Psoas muscle (tissue), 8 donors: ENCODE measurements at places on chromosomes 3 and 15.

DNA sequence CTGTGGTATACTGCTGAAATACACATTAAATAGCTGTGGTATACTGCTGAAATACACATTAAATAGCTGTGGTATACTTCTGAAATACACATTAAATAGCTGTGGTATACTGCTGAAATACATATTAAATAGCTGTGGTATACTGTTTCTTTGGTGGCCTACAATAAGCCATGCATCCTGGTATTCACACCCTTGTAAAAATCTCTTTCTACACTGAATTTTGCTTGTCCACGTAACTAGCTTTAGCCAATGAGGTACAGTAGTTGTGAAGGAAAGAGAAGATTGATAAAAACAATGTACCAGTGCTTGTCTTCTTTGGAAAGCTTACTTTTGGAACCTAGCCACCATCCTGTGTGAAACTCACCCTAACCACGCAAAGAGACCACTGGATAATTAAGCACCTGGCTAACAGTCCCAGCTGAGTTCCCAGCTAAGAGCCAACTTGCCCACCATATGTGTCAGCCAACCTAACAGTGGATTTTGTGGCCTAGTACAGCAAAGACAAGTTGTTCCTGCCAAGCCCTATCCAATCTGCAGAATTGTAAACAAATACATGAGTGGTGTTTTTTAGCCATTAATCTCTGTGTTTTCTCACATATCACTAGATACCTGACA is 103.4 kb upstream of the MELTF start:
- peaks cover 2% of the 10 kb centered on the region for H3K36me3 ChIP-seq
- no peak for DNase-seq
- no peak overlapping the region for H3K4me3 ChIP-seq

- DNase-seq: no peak
- H3K27ac ChIP-seq: peak overlapping the region; percentile 90
- peaks cover 89% of the 10 kb centered on the region for H3K4me1 ChIP-seq
- H3K36me3 ChIP-seq: no peaks in the 10 kb centered on the region
- H3K27me3 ChIP-seq: no peaks in the 10 kb centered on the region
Observed at GRCh38 chr3:66487465-66487864, 13.4 kb downstream of the LRIG1 start.

DNA sequence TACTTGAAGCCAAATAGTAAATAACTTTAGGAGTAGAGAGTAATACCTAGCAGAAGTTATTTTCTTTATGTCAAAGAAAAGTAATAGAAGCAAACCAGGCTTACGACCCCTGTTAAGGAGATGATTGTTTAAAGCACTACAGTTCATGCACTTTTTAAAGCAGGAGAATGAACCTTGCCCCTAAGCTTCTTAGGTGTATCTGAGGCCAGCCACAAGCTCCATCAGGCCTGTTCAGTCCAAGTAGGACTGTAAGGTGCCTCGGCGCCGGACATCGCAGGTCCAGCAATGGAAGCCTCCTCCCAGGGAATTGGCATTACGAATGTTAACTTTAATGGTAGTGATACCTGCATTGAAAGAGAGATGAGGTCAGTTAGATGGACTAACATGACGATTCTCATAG is 16.5 kb downstream of the GATM start:
- H3K36me3 ChIP-seq: peaks cover 7% of the 10 kb centered on the region
- H3K4me3 ChIP-seq: no peak overlapping the region
- DNase-seq: no peak
- H3K27me3 ChIP-seq: no peaks in the 10 kb centered on the region

- H3K4me1 ChIP-seq: no peaks in the 10 kb centered on the region
- no peak for DNase-seq
Observed at GRCh38 chr15:83322061-83322460, 37.6 kb upstream of the BNC1 start.

GRCh38 chr3:48413611-48414010 is 16.3 kb downstream of the PLXNB1 start:
- H3K27ac ChIP-seq: no peak overlapping the region
- H3K27me3 ChIP-seq: no peaks in the 10 kb centered on the region
- peak; percentile 2 for DNase-seq
- no peak overlapping the region for H3K4me3 ChIP-seq
- H3K4me1 ChIP-seq: no peaks in the 10 kb centered on the region

GRCh38 chr3:31322460-31322859 is 210.3 kb upstream of the STT3B start:
- H3K36me3 ChIP-seq: no peaks in the 10 kb centered on the region
- H3K4me3 ChIP-seq: no peak overlapping the region
- H3K4me1 ChIP-seq: no peaks in the 10 kb centered on the region
- no peak overlapping the region for H3K27ac ChIP-seq
- peaks cover 4% of the 10 kb centered on the region for H3K27me3 ChIP-seq

- H3K27me3 ChIP-seq: no peaks in the 10 kb centered on the region
- H3K36me3 ChIP-seq: peaks cover 98% of the 10 kb centered on the region
- no peaks in the 10 kb centered on the region for H3K4me1 ChIP-seq
- no peak overlapping the region for H3K27ac ChIP-seq
Observed at GRCh38 chr3:122365073-122365472, 18.0 kb downstream of the MIX23 start.

DNA sequence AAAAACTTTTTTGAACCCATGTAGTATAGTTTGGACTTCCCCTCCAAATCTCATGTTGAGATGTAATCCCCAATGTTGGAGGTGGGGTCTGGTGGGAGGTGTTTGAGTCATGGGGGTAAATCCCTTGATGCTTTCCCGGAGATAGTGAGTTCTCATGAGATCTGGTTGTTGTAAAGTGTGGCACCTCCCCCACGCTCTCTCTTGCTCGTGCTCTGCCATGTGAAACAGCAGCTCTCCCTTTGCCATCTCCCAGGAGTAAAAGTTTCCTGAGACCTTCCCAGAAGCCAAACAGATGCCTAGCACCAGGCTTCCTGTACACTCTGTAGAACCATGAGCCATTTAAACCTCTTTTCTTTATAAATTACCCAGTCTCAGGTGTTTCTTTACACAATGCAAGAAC is 16.0 kb upstream of the RNU6-1 start:
- no peaks in the 10 kb centered on the region for H3K36me3 ChIP-seq
- no peaks in the 10 kb centered on the region for H3K4me1 ChIP-seq
- H3K27ac ChIP-seq: no peak overlapping the region
- H3K4me3 ChIP-seq: no peak overlapping the region
- H3K27me3 ChIP-seq: no peaks in the 10 kb centered on the region

DNA sequence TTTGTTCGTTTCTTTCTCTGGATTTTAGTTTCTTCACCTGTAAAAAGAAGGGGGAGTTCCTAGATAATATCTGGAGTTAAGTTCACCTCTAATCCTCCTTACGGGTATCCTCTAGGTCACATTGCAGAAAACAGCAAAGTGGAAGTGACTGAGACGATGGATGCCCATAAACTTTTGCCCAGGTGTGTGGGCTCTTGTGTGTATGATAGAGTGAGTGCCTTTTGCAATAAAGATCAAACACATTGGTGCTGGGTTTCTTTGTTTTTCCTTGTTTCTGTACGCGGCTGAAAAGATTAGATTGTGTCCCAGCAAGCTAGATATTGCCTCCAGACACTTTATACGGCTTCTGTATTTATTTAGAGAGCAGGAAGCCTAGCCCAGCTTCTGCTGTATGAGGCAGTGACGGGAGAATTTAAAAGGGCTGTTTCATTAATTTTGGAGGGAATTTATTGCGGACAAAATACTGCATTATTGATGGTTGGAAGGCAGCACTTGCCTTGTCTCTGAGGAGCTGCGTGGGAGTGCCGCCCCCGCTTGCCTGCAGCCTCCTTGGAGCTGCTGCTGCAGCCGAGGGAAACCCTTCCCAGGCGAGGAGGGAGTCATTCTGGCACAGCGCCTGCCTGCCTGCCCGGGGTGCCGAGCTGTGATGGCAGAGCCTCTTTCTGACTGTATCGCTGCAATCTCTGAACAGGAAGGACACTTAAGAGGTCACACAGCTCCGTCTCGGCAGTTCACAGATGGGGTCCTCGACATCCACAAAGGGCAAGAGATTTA is 38.5 kb downstream of the PYDC2 start:
- H3K4me3 ChIP-seq: no peak overlapping the region
- H3K4me1 ChIP-seq: no peaks in the 10 kb centered on the region
- H3K36me3 ChIP-seq: no peaks in the 10 kb centered on the region
- no peak overlapping the region for H3K27ac ChIP-seq

DNA sequence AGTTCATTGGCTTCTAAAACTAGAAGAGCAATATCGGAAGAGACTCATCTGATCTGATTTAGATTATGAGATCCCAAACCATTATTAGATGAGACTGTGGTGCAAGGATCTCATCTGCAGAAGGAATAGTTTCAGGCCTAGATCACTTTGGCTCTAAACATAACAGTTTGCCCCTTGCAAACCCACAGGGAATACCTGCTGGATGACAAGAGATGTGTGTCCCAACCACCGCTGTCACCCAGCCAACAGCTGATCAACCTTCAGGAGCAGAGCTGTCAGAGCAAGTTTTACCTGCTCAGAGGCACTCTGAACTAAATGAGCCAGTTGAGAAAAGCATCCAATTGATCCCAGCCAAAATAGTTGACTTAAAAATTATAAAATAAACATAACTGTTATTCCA is 64.0 kb upstream of the ST3GAL6 start:
- H3K4me3 ChIP-seq: no peak overlapping the region
- H3K36me3 ChIP-seq: no peaks in the 10 kb centered on the region
- no peak overlapping the region for H3K27ac ChIP-seq

DNA sequence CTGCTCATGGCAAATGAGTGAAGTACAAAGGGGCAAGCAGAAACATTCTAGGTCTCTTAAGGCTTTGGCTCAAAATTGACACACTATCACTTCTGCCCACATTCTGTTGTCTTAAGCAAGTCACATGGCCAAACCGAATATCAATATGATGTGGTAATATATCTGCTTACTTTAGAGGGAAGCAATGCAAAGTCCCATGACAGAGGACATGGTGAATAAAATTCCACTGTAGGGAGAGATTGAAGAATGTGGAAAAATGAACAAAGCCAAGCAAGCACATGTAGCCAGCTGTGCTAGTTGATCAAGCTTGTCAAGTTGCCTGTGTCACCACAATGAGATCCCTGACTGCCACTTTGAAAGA is 11.2 kb upstream of the TBC1D5 start:
- no peaks in the 10 kb centered on the region for H3K36me3 ChIP-seq
- no peaks in the 10 kb centered on the region for H3K4me1 ChIP-seq
- no peak overlapping the region for H3K27ac ChIP-seq
- H3K4me3 ChIP-seq: no peak overlapping the region

DNA sequence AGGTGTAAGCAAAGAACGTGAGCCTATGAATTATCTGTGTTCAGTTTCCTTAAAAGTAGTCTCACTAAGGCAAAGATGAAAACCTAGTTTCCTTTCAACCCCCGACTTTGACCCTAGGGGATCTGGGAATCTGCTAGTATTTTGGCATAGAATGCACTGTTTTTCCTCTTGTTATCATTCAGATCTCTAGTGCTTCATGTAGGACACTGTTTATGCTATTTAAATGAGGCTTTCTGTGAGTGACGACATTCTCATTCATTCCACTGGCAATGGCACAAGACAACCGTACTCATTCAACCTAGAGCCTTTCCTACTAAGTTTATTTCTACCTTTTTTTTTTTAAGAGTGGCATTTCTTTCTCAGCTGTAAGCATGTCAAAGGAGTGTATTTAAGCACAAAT is 67.0 kb downstream of the CHAC1 start:
- no peak overlapping the region for H3K4me3 ChIP-seq
- no peak for DNase-seq
- H3K27me3 ChIP-seq: no peaks in the 10 kb centered on the region
- H3K4me1 ChIP-seq: peaks cover 10% of the 10 kb centered on the region
- no peak overlapping the region for H3K27ac ChIP-seq

GRCh38 chr15:101811902-101812301 is at the start of gene OR4F15:
OR4F15 (plus strand) TSS chr15:101812202; CDS start chr15:101818187, 5,985 bp downstream.
- H3K27ac ChIP-seq: no peak within 1 kb of the TSS
- DNase-seq: no peak
- H3K4me3 ChIP-seq: no peak within 1 kb of the TSS
- H3K27me3 ChIP-seq: no peaks in the 10 kb centered on the region
- H3K4me1 ChIP-seq: no peaks in the 10 kb centered on the region

DNA sequence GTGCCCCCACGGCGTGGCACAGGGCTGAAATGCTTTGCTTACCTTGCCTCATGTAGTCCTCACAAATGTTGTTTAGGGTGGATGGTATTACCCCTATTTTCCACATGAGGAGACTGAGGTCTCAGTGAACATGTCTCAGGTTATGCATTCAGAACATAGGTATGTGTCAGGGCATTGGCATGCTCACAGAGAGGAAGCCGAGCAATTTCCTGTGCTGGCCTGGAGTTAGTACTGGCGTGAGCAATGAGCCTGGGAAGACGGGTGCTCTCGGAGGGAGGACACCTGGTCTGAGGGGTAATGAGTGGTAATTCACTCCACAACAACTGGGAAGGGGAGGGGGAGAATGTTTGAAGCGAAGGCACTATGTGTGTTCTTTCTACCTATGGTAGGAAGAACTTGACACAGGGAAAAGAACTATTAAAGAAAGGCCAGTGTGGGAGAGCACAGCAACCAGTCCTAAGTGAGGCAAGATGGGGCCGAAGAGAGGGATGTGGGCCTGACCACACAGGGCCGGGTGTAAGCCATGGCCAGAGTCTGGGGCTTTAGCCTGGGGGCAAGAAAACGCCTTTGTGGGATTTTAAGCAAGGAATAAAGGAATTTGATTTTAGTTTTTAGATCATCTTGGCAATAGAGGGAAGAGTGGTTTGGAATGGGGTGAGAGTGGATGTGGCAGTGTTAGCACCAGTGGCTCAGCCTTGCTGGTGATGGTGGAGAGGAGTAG is 4.9 kb upstream of the FAM131A start:
- peak; percentile 57 for DNase-seq
- no peak overlapping the region for H3K4me3 ChIP-seq
- peaks cover 79% of the 10 kb centered on the region for H3K36me3 ChIP-seq
- H3K27ac ChIP-seq: peak overlapping the region; percentile 90

GRCh38 chr3:30341851-30342250 is 264.6 kb upstream of the TGFBR2 start:
- no peak for DNase-seq
- peaks cover 17% of the 10 kb centered on the region for H3K4me1 ChIP-seq
- no peaks in the 10 kb centered on the region for H3K27me3 ChIP-seq
- no peak overlapping the region for H3K4me3 ChIP-seq

DNA sequence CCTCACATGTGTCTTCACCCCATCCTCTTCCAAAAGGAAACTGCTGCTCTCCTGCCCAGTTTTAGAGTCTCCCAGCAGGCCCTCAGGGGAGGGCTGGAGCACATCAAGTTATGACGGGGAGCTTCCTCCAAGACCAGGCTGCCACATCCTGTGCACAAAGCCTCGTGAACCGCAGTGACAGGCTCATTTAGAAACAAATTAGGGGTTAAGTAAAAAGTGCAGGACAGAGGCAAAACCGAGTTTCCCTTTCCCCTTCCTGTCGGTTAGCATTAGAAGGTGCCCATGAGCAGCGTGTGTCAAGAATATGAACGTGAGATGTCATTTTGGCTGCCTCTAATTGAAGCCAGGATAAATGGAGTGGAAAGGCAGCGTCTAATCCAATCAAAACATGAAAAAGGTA is 199.7 kb downstream of the ARRDC4 start:
- H3K4me1 ChIP-seq: no peaks in the 10 kb centered on the region
- H3K36me3 ChIP-seq: no peaks in the 10 kb centered on the region
- no peak overlapping the region for H3K4me3 ChIP-seq
- no peak for DNase-seq
- H3K27me3 ChIP-seq: no peaks in the 10 kb centered on the region

GRCh38 chr3:164401923-164402322 is 676.4 kb downstream of the SI start:
- no peak for DNase-seq
- no peaks in the 10 kb centered on the region for H3K36me3 ChIP-seq
- no peaks in the 10 kb centered on the region for H3K4me1 ChIP-seq
- no peak overlapping the region for H3K27ac ChIP-seq

- no peak for DNase-seq
- no peaks in the 10 kb centered on the region for H3K36me3 ChIP-seq
- H3K27ac ChIP-seq: peak overlapping the region; percentile 84
- H3K4me3 ChIP-seq: peak overlapping the region; percentile 37
- H3K4me1 ChIP-seq: peaks cover 92% of the 10 kb centered on the region
- no peaks in the 10 kb centered on the region for H3K27me3 ChIP-seq
Observed at GRCh38 chr15:77060546-77060945, 10.4 kb downstream of the TSPAN3 start.
